ENCODE measurements at places on chromosomes 12 and 14.

DNA sequence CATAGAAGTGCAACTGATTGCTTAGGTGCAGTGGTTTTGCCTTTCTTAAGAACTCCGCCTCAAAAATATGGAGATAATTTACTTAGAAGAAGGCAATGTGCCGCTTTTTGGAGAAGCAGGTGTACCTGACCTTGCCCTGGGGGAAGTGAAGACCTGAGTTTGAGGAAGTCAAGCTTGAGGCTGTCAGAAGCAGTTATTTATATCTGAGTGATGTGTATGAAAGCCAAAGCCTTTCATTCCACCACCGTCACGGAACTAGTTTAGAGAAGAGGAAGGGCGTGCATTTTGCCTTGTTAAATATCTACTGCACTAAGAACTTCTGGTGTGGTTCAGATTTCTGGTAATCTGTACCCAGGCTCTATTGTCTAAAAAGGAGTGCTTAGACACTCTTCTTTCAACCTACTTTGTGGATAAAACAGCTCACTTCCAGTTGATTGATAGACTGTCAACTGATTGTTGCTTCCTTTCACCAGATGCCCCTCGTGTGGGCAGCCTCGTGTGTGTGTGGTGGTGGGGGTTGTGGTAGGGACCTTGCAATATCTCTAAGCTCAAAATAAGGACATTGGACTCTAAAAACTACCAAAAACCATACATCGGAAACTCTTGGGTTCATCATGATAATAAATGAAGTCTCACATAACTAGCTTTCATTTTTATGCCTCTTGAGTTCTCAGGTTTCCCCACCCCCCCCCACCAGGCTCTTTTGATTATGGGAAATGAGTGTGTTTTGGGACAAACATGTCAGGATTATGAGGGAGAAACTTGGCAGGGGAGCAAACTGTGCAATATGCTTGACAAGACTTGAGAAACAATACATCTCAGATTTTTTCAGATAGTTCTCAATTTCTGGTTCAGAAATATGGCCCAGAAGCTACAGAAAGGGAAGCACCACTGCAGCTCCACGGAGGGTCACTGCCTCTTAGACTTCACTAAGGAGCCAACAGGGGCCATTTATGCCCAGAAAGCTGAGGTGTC, 78.6 kb downstream of the ARF6 start:
- peak; percentile 52 for DNase-seq

DNA sequence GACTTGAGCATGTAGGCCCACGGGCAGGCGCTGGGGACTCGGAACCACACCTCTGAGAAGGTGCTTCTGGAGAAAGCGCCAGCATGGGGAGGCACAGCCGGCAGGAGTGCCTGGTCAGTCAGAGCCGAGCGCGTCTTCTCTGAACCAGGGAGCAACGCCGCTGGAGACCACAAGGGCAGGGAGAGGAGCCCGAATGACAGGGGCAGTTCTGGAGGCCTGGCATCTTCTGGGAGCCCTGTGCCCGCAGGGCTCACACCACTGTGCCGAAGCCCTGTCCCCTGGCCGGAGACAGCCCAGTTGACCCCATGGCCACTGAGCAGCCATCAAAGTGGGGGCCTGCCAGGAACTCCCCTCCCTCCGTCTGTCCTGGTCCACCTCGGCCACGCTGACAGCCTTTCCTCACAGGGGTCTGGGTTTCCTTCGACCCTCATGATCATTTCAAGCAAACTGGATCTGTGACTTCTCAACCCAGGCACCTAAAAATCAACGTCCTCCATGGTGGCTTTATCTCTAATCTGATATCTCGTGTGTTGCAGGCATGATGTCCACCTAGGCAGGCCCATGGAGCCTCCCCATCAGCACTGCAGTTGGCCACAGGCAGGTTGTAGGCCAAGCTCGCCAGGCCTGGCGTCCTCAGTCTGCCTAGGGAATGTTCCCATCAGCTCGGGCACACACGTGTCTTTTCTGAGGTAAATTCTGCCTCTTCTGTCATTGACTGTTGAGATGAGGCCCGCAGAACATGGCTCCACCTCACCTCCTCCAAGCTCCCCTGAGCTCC, 299.3 kb upstream of the RTL1 start:
- no peak for DNase-seq

GRCh38 chr14:92959761-92960680, 37.1 kb downstream of the CHGA start:
- no peak for DNase-seq

DNA sequence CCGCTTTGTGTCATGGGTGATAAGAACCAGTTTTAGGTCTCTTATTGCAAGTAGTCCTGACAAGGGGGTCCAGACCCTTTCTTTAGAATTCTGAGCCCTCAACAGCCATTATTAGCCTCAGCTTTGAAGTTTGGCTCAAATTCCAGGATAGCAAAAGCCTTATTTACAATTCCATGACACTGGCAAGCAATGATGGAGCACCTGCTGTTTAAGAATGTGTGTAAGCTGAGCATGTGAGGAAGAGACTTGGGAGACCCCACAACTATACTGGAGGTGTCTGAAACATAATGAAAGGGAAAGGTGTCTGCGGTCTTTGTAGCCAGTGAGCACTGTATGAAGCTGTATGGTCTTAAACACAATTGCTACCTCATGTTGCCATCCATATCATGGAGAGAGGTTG, 119.8 kb downstream of the TBX5 start:
- no peak for DNase-seq

- DNase-seq: no peak
Measured at GRCh38 chr12:3091382-3092241, 14.4 kb downstream of the TSPAN9 start.
